GM12892 (cell line): ENCODE measurements at places on chromosomes 1 and 21.

GRCh38 chr1:17984583-17984982 lies 123.0 kb upstream of the IGSF21 start:
- no peak for DNase-seq

DNA sequence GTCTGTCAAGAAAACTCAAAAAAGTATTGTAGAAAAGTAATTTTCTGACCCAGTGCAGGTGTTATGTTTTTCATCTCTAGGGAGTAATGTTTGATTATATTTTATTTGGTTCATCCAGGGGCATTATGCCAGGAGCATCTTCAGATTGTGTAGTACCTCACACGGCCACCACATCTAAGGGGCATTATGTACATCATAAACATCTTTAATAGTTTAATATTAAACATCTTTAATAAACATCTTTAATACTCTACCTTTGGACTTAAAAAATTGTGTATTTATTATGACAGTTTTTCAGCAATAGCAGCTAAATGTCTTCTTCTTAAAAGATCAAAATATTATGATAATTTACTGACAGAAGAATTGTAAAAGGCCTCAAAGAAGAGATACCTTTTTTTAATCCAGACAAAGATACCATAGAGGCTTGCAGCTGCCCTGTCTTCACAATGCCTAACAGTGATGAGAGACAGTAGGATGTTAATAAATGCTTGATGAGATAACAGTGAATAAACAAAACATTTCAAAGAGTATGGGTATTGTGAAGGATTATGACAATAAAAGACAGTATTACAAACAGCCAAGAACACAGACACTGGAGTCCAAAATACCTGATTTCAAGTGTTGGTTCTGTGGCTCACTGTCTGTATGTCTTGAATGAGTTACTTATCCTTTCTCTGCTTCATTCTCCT lies 240.9 kb upstream of the ADGRL2 start:
- no peak for DNase-seq

- DNase-seq, result no peak
Measured at GRCh38 chr1:53313556-53313955, 14.3 kb downstream of the LRP8 start.

GRCh38 chr1:28530456-28530855 lies 22.4 kb upstream of the TRNAU1AP start:
- no peak for DNase-seq

DNA sequence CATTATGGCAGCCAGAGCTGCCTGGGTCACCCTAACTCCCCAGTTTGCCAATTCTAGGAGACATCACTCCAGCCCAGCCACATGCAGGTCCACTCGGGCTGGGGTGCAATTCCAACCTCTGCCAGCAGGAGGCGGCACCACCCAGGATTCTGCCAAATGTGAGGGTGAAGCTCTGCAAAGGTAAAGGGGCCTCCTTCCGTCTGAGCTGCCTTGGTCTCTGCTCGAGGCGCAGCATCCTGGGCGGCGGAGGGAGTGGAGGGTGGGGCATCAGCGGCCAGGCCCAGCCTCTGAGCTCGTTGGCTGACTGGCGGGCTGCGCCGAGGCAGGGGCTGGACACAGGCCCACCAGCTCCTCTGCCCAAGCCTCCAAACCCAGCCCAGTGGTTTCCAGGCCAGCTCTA lies 63.8 kb downstream of the ARHGEF16 start:
- no peak for DNase-seq

- DNase-seq, result no peak
Measured at GRCh38 chr1:42311138-42311537, 23.9 kb downstream of the FOXJ3 start.

DNA sequence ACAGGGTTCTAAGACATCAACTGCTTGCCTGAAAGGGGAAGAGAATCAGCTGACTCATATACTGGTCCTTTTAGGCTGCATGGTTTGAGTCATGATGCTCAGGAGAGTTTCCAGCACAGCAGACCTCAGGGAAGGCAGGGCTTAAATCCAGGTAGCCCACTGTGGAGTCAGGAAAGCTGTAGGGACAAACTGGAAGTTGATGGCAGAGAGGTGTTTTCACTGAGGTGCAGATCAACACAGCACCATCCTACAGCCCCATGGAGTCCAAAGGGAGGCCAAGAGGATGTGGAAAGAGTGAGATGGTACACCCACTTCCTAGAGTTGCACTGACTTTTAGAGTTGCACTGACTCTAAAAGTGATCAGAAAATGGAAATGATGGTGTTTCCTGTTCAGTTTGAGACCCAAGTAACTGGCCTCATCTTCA lies 252.4 kb upstream of the DUSP10 start:
- DNase-seq, result no peak

DNA sequence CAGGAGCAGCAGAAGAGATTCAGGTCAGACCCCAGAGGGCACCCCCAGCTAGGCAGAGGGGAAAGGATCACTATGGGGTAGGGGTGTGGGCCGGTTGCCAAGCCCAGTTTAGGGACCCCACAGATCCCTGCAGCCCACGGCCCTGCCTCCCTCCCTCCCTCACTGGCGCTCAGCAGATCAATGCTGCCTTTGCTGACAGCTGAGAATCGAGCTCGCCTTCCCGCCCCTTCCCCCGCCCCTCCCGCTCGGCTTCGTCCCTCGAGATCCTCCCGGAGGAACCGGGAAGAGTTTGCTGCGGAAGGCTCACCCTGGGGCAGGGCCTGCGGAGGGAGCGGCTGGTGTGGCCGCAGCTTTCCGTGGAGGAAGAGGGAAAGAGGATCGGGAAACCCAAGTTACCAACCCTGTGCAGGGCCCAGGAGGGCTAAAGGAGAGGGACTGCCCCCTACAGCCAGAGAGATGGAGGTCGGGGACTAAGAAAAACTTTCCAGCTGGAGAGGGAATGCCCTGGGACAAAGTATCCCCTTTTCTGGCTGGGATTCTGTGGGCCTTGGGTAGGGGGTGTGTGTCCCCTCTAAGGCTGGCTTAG lies 1.1 kb upstream of the KCNQ4 start:
- DNase-seq, result no peak

GRCh38 chr1:61491497-61491896 lies 233.4 kb downstream of the TM2D1 start:
- DNase-seq, result no peak

GRCh38 chr1:151802372-151802771 lies 2.8 kb downstream of the LINGO4 start:
- DNase-seq, result no peak

DNA sequence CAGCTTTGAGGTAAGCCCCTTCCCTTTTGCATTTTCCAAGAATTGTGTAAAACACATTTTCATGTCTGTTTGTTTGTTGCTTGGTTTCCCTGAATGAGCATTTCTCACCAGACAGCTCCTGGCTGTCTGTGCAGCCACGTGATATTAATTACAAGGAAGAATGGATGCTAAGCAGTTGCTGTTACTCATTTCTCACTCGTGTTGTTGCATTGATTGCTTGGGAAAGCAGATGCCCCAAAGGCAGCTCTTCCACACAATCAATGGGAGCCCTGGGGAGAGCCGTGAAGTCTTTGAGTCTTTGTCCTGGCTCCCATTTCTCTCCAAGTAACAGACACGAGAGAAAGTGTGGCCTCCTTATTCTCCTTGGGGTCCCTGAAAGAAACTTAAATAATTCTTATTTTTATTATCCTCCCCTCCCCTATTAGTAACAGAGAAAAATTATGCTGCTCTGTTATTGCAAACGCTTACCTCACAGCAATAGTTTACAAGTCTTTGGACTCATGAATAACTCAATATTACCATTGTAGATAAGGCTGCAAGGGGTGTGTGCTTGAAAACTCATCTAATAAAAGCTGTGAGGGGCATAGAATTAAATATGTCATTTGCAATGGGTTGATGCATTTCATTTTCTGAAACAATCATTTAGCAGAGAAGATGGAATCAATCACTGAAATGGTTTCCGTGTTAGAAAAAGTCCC lies 127.7 kb upstream of the CAMK1G start:
- no peak for DNase-seq

DNA sequence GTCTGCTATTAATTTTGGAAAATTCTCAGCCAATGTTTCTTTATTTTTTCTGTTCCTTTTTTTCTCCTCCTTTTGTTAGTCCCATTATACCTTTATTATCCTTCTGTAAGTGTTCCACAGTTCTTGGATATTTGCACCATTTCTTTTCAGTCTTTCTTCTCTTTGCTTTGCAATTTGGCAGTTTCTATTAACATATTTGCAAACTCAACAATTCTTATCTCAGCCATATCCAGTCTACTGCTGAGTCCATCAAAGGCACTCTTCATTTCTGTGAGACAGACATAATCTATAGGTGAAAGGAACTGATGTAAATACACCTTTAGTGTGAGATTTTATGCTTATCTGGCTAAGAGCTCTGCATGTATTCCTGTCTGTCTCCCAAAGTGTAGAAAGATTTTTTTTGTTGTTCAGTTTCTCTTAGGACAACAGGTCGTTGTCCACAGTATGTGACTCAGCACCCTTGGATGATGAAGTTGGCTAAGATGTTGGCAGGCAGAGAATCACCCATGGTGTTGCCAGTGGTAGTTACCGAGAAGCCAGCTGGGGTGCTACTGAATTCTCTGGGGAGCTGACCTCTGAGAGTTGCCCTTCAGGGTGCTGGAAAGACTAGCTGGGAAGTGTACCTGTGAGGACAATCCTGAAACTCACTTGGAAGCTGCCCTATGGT lies 38.4 kb downstream of the LEPR start:
- DNase-seq, result no peak

- DNase-seq, result no peak
Measured at GRCh38 chr1:230612651-230613050, 29.6 kb upstream of the COG2 start.
